SK-N-SH (cell line): ENCODE measurements at places on chromosomes 2 and 18.
A peak's percentile ranks its signal among the peaks of the same experiment; 100 is the strongest.

DNA sequence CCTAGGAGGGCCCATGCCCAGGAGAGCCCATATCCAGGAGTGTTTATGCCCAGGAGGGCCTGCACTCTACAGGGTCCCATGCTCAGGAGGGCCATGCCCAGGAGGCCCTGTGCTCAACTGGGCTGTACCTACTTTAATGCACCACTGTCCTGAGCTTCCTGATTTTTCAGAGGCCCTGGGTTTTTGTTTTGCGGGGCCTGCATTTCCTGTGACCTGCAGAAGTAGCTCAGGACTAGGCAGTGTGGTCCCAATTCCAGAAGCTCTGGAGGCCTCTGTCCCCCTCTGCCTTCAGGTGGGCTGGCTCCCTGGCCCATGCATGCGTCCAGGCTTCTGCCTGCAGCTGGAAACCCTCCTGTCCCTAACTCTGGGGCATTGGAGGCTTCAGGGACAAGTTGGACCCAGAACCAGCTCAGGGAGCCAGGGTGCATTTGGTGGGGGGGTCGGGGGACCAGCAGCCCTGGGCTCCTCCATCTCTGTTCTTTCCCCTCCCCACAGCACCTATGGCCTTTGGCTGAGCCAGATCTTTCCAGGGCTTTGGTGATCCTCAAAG, 10.8 kb downstream of the GPR35 start:
- DNase-seq = no peak

DNA sequence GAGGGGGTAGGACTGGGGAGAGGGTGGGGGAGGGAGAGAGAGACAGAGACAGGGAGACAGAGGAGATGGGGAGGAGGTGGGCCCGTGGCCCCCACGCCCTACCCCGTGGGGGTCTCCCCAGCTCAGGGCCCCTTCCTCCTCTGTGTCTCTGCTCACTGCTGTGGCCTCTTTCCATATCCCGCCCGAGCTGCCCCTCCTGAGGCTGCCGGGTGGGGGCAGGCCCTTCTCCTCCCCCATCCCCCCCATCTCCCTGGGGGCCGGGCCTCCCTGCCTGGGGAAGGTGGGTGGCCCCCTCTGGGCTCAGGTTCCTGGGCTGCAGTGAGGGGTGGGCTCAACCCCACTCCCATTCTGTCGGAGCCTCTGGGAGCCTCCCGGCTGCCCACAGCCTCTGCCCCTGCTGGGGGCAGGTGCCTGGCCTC, 332 bp upstream of the PDCD1 start:
- DNase-seq = no peak

DNA sequence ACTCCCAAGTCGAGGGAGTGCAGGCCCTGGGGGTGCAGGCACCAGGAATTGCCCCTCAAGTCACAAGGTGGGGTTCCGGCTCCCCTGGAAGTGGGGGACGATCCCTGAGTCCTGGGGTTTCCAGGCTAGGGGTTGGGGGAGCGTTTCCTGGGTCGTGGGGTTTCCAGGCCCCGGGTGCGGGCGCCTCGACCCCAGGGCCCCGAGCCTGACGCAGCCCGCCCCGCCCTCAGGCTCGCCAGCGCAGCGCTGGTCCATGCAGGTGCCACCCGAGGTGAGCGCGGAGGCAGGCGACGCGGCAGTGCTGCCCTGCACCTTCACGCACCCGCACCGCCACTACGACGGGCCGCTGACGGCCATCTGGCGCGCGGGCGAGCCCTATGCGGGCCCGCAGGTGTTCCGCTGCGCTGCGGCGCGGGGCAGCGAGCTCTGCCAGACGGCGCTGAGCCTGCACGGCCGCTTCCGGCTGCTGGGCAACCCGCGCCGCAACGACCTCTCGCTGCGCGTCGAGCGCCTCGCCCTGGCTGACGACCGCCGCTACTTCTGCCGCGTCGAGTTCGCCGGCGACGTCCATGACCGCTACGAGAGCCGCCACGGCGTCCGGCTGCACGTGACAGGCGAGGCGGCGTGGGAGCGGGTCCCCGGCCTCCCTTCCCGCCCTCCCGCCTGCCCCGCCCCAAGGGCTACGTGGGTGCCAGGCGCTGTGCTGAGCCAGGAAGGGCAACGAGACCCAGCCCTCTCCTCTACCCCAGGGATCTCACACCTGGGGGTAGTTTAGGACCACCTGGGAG, 12.0 kb downstream of the SIGLEC15 start:
- DNase-seq = peak; percentile 82

DNA sequence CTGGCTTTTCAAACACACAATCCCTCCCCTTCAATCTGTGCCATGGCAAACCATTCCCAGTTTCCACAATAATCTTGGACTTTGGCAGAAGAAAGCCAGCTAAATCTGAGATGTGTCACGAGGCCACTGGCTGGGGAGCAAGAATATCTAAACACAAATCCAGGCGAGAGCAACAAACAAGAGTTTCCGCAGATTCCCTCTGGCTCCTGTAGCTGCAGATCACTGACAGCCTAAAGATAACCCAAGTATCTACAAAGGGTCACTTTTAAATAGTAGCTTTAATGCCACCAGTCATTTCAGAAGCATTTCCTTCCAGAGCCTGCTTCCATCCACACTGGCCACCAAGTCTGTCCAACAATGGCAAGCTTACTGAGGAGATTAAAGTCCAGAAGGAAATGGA, 86.9 kb downstream of the ACVR1 start:
- DNase-seq = no peak

DNA sequence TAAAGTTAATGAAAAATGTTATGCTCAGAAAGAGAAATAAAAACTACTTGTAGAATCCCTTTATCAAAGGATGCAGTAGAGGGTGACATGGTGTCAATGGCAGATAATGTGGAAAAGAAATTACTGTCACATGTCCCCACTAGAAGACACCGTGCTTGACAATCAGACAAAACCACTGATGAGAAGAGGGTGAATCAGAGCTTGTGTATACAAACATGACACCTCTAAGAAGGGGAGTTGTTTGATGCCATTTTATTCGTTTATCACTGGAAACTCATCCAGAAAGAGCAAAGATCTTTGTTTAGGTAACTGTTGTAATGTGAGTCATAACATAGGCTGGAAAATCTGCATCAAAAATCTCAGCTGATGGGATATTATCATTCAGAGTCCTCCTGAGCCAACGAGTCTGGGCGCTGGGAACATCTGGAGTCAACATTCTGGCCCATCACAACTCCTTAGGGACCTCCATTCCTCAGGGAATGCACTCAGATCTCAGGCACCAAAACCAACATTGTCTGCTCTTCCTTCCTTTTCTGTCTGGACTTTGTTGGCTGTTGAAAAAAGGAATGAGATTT, 49.5 kb upstream of the RAB12 start:
- DNase-seq = no peak

GRCh38 chr2:238942726-238943300, 94.9 kb downstream of the TWIST2 start:
- DNase-seq = no peak

- DNase-seq = no peak
Observed at GRCh38 chr2:228866781-228867180, 404.3 kb downstream of the PID1 start.

GRCh38 chr2:55961318-55961911, 37.8 kb upstream of the EFEMP1 start:
- DNase-seq = peak; percentile 17

DNA sequence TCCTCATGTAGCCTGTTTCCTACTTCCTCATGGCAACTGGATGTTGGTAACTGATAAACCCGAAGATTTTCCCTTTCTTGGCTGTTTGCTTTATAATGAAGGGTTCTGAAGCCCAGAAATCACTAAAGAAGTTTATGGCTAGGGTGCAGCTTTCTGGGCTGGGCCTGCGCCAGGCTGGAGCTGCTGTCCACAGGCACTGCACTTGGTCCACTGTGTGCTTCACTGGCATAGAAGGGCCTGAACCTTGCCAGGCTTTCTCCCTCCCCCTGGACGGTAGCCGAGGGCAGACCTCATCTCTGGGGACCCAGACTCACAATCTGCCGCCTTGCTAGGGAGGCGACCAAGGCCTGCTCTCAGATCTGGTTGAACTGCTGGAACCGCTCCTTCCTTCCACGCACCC, 133.3 kb upstream of the SPRED2 start:
- DNase-seq = no peak

GRCh38 chr2:48228345-48228684, 301.6 kb upstream of the STON1 start:
- no peak for DNase-seq

GRCh38 chr2:67038195-67038594, 358.9 kb upstream of the ETAA1 start:
- no peak for DNase-seq

GRCh38 chr2:30048636-30049175, 98.1 kb upstream of the YPEL5 start:
- DNase-seq = no peak

GRCh38 chr2:5661362-5661761, 30.8 kb upstream of the SOX11 start:
- no peak for DNase-seq

DNA sequence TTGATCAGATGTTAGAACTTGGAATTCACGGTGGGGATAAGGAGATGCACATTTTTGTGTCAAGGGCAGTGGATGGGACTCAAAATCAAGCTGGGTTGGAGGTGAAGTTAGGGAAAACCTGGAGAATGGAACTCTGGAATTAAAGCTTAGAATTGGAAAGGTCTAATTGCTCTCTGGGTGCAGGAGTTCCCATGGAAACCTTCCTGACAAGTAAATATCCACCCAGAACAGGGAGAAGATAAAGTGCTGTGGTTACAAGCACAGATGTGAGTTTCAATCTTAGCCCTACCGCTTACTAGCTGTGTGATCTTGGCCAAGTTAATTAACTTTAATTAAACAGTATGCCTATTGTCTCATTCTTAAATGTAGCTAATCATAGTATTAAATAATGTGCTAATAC, 71.3 kb upstream of the TCF7L1 start:
- DNase-seq = no peak

- DNase-seq = no peak
Observed at GRCh38 chr2:178320011-178320585, 125.8 kb downstream of the OSBPL6 start.

DNA sequence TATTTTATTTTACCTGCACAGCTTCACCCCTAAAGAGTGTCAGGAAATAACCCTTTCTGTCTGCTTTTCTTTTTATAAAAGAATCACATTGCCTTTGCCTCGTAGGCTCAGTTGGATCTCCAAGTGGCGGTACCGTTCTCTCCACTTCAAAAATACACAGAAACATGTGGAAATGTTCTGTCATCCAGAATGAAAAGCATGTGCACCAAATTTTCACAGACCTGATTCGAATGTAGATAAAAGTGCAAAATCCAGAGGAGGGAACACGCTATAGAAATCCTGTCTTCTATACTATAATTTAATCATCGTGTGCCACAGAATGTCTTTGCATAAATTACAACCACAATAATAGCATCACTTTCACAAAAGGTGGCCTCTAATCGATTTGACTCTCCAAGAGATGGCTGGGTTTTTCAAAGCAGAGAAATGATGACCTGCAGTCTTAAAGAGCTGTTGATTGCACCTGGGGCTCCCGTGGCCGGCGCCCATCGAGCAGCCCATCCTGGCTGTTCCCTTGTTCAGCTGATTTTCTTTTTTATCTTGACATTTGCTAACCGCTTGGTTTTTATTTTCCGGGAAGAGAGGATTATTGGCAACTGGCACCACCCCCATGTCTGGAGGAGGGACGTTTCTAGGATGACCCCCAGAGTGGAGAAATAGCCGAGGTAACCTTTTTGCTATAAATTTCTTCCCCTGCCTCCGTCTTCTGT, 290.2 kb downstream of the SOX11 start:
- peak; percentile 49 for DNase-seq

GRCh38 chr2:164868563-164869419, 27.2 kb upstream of the COBLL1 start:
- DNase-seq = no peak

GRCh38 chr2:17713291-17713690, 40.3 kb downstream of the SMC6 start:
- DNase-seq = no peak

DNA sequence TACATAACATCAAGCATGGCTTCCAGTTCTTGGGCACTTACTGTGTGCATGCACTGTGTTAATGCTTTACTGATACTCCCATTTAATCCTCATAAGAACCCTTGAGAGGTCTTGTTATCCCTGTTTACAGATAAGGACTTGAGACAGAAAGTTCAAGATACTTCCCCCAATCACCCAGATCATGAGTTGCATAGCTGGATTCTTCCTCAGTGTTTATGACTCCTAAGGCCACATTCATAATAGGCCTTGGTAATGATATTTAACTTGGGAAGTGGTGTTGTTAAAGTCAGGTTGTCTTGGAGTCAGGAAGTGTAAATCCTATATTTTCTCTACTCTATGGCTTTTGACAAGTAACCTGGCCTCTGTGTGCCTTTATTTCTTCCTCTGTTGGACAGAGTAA, 22.7 kb downstream of the NOSTRIN start:
- DNase-seq = no peak

DNA sequence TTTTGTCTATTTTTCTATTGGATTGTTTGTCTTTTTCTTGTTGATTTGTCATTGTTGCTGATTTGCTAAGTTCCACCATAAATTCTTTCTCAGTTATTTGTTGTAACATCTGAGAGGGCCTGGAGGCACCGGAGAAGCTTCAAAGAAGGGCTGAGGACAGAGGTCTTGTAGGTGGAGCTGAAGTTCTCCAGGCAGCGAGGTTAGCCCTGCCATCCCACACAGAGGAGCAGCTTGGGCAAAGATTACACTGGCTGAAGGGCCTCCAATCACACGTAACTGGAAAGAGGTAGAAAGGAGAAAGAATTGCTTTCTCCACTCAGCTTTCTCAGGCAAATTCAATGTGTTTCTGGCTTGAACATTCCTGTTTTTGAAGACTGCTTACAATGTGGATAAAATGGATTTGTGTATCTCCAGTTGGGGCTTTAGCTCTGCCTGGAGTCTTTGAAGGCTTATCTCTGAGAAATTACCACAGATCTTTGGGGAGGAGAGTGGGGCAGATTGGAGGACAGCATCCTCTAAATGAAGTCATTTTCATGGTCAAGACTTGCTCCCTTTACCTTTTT, 21.1 kb upstream of the EMILIN2 start:
- DNase-seq = no peak

- no peak for DNase-seq
Observed at GRCh38 chr2:96315400-96316071, 9.6 kb upstream of the ITPRIPL1 start.

DNA sequence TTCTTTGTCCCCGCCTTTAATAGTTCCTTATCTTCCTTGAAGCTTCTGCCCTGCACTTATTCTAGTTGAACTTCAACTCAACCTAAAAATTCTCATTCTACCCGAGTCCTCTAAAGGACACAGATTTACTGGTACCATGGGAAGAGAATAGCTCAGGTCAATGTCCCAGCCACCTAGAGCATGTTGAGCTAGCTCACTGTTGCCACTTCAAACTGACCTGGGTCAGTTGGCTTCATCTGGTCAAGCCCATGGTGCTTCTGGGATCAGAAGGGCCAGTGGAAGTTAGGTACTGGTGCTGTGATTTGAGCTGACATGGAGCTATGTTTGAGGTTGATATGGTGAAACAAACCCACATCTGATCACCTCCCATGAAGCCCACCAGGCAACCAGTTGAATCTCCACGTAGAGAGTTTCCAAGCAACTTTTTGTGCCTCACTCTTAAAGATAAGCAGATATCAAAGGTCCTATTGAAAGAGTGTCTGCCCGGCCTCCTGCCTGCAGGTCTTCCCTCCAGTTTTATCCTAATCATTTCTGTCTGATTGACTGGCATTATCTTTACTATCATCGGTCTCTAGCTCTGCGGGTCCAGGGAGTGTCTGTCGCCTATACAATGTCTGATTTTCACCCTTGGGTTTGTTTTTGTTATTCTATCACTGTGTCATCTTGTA, 17.2 kb downstream of the GREB1 start:
- no peak for DNase-seq
